ENCODE measurements at places on chromosomes 7 and 10.

DNA sequence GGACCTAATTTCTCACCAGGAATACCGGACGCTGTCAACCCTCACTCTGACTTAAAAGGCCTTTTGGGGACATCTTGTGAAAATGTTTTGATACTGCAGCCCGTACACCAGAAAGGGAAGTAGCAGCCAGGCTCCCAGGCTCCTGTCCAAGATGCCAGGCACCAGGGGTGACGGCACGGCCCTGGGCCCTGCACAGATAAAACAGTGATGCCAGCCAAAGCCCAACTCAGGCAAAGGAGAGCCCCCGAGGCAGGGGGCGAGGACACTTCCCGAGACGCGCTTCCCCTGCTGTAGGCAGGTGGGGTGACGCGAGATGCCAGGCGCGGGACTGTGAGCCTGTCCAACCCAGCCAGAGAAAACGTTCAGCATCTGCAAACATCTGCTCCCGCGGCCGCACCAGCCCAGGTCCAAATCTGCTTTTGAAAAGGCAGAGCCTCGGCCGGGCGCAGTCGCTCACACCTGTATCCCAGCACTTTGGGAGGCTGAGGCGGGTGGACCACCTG lies 15.7 kb downstream of the ZFAND2A start:
- DNase-seq: no peak

DNA sequence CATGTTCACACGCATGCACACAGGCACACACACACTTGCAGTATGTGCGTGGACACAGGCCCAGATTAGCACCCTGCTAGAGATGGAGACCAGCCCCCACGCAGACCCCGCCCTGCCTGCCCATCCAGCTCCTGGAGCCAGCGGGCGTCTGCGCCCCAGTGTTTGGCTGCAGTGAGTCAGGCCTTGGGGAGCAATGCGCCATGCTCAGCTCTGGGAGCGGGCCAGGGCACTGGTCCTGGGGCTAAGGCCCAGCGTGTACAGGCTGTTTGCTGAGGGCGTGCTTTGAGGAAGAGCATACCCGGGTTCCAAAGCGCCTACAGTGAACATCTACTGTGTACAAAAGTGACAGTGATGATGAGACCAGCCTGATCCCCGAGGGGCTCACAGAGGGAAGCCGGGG lies 16.0 kb upstream of the ELFN1 start:
- no peak for DNase-seq

GRCh38 chr7:27576360-27576944 lies 86.2 kb downstream of the HIBADH start:
- peak; percentile 47 for DNase-seq

DNA sequence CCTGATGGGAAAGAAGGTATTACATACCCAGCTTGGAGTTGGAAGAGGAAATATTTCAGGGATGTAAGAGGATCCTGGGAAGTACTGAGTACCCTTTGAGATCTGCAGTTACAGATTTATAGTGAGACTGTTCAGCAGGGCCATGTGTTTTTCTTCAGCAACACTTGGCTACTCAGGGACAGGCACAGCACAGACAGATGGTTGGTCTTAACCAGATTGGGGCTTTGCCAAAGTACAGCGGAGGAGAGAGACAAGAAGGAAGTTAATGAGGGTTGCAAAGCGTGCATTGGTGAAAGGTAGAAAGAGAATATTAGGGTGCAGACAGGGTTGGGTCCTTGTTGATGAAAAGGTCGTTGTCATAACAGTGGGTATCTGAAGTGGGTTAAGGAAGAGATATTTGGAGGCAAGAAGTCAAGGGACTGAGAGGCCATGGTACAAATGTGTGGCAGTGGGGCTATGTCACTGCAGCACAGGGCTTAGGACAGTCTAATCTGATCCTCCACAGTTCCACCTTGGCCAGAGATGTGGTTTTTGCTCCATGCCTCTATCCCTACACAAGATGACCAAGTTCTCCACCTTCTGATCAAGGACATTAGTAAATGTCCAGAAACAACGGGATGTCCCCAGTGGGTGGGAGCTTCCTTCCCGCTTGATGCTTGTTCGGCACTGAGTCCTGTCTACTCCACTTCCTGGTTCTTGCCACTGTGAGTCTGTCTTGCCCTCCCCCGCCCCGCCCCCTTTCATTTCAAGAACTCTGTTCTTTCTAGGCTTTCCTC lies 18.9 kb upstream of the DNAJC1 start:
- DNase-seq: no peak

- no peak for DNase-seq
These were observed 3.8 kb downstream of the GLI3 start for GRCh38 chr7:42233171-42233570.

DNA sequence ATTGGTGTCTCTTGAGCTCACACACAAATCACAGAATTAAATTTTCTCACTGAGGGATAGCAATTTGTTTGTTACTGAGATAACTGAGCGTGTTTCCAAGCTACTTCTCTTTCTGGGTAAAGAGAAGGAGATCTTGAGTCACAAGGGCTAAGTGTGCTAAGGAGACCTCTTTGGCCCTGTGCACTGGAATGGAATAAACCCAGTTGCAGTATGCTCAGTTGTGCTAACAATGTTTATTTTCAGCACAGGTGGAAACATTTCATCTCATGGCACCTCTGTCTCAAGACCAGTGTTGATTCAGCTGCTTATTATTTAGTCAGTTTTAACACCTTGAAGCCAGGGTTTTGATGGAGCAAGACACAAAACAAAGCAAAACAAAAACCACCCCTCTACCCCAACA lies 22.5 kb upstream of the UBE2H start:
- DNase-seq: no peak

GRCh38 chr10:68261132-68261856 lies 29.4 kb upstream of the ATOH7 start:
- DNase-seq: no peak

DNA sequence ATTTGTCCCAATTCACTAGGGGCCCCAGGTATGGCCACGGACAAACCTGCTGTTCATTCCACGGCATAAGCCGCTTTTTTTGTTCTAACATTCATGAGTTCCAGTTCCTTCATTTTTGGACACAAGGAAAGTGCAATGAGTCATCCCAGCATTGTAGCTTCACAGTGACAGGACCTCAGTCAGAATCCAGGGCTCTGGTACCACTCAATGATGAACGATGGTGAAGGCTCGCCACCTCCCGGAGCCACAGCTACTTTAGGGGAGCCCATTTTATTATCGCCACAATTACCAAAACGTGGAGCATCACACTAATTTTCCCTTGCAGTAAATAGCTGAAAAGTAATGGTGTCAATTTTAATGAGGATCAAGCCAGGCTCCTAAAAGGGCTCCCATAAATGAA lies 62.9 kb downstream of the FGFR2 start:
- DNase-seq: no peak

GRCh38 chr7:100353685-100354330 lies 4.1 kb upstream of the PILRB start:
- DNase-seq: no peak

GRCh38 chr7:30617359-30617758 lies 22.7 kb downstream of the GARS1 start:
- no peak for DNase-seq

- no peak for DNase-seq
These were observed 285.2 kb upstream of the FZD8 start for GRCh38 chr10:35927341-35927740.

GRCh38 chr7:56811081-56811480 lies 321.2 kb downstream of the ZNF479 start:
- no peak for DNase-seq

DNA sequence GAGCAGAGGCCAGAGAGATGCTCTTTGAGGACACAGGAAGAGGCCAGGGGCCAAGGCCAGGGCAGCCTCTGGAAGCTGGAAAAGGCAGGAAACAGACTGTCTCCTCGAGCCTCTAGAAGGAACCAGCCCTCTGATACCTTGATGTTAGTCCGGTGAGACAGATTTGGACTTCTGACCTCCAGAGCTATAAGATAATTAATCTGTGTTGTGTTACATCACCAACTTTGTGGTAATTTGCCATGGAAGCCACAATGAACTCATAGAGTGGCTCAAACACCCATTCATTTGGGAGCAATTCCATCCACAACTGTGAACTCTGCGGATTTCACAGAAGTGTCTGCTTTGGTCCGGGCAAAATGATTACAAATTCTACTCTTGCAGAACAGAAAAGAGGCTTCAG lies 48.7 kb downstream of the OAT start:
- no peak for DNase-seq

- DNase-seq: no peak
These were observed 17.8 kb upstream of the CCDC3 start for GRCh38 chr10:13019280-13019679.

GRCh38 chr10:95405655-95406054 lies 114.9 kb upstream of the PDLIM1 start:
- no peak for DNase-seq

- DNase-seq: no peak
These were observed 89.4 kb downstream of the INPP5A start for GRCh38 chr10:132626761-132627665.

DNA sequence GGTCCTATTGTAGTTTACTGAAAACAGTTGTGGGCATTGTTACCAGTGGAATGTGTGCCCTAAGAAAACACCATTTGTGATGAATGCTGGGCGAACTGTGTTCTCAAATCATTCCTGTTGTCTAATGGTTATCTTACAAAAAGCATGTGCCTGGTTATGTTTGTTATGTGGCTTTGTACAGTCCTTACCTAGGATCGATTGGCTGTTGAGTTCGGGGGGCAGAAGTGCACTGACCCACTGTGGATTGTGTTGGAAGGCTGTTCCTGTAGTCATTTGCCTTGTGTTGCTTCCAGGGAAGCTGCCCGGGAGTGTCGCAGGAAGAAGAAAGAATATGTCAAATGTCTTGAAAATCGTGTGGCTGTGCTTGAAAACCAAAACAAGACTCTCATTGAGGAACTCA lies 84.3 kb downstream of the CREM start:
- DNase-seq: no peak

DNA sequence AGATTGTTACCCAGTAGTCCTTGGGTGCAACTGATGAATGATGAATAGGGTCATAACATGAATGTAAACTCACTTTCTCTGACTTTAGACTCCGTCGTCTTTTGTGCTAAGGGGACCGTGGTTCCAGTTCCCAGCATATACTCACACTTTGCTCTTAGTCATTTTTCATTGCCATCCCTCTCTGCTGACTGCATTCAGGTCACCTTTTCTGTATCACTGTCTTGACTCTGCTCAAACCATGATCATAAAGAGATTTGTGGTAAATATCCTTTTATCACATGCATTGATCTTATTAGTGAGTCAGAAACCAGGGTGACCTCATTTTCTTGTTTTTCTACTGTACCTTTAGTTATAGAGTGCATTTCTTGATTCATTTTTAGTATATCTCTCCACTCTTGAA lies 141.1 kb upstream of the AGR3 start:
- DNase-seq: no peak

DNA sequence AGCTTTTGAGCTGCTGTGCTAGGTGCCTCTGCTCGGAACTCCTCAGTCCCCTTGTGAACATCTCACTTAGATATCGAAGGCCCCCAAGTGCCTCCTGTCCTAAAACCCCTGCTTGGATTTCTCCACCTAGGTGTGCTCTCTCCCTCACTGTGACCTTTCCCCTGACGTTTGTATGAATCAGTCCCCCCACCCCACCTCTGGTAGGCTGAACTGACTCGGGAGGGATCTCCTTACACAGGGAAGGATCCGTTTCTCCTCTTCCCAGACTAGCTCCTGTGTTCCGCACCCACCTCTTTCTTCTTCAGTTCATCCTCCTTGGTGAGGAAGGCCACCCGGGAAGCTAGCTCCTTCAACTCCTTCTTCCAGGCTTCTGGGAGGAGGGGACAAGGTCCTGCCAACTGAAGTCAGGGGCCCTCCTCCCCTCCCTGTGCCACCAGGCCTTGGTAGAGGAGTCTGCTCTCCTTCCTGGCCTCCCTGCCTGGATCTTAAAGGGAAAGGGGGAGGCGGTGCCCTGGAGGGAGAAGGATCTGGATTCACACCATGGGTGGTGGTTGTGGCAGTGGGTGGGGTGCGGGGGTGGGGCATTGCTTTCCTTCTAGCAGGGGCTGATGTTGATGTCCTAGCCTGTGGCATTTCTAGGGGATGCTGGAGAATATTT lies 6.8 kb downstream of the TBATA start:
- DNase-seq: no peak

- no peak for DNase-seq
These were observed 1.5 kb downstream of the CARD11 start for GRCh38 chr7:3041986-3042675.

DNA sequence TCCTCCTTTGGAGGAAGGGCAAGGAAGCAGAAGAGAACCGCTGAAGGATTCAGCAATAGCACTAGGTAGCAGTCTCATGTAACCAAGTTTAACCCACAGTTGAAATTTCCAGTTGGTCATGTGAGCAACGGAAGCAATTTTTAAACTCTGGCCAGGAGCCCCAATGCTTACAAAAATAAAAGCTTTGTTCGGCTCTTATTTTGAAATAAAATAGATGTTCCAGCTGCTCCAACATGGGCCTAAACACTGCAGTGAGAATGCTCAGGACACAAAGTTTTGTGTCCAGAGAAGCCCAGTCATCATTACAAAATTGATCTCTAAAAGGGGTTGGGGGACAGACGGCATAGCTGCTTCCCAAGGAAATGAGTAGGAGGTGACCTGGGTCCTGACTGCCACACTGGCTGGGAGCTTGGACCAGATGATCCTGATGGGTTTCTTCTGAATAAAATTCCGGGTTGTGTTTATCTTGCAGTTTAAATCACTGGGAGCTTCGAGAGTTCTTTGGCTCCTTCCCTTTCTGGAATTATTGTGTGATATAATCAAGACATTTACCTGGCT lies 452 bp upstream of the TMEM140 start:
- no peak for DNase-seq

- DNase-seq: no peak
These were observed 8.3 kb upstream of the GNAT3 start for GRCh38 chr7:80520199-80520598.

GRCh38 chr7:128959296-128959695 lies 21.6 kb downstream of the IRF5 start:
- DNase-seq: no peak

DNA sequence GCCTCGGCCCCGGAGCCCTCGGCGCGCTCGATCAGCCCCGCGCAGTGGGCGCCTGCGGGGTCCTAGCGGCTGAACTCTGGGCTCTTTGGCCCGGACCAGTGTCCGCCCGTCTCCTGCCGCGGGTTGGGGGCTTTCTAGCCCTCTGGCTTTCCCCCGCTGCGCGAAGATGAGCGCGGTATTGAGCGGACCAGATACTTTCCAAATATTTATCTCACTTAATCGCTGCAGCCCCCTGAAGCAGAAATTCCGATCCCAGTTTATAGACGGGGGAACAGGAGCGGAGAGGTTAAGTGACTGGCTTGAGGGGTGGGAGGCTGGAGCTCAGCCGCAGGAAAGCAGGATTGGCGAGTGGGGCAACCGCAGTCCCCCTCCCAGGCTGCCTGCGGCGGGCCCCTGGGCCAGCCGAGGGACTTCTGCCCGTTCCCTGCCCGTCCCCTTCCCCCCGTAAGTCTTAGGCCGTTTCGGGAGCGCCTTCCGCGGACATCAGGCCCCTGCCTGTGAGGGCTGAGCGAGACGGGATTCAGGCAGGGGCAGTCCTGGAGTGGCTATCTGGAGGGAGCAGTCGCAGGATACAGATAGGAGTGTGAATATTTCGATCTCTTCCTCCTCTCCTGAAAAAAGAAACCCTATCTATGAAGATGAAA lies 565 bp downstream of the STRIP2 start:
- no peak for DNase-seq

GRCh38 chr10:129965425-129965808 lies 1.3 kb upstream of the EBF3 start:
- no peak for DNase-seq

All from fibroblast of skin of right quadriceps (primary cell).